ENCODE measurements at places on chromosomes 4 and X.

DNA sequence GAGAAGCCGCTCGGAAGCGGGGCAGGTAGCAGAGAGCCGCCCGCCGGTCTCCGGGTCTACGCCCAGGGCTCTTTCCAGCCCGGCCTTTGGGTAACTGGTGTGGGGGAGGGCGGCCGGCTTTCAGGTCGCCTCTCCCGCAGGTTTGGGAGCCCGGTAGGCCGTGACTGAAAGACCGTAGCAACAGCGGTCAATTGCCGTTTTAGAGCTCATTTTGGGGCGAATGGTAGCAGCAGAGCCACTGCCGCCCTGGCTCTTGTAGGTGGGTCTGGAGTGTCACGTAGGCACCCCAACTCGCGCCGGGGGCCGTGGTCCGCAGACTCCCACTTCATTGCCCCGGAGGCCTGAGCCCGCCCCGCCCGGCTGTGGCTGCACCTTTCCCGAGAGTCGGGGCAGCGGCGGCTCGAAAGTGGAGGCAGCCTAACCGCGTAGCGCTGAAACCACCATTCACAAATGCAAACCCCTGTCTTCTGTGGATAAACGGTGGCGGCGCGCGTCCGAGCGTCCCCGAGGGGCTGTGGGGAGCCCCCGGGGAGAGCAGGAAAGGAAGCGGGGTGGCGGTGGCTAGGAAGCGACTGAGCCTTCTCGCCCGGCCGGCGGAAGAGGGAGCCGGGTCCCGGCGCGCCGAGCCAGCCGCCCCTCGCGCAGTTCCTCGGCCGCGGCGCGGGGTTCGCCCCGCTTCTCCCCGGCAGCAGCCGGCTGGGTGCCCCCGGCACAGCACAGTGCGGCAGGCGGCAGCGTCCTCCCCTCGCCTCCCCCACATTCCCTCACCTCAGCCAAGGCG, 2185.1 kb upstream of the TENM3 start:
- DNase-seq, result peak; percentile 75

- DNase-seq, result no peak
Measured at GRCh38 chr4:70437197-70437596, 34.8 kb upstream of the MUC7 start.

GRCh38 chr4:73251384-73251783, 7.2 kb downstream of the ANKRD17 start:
- no peak for DNase-seq

- no peak for DNase-seq
Measured at GRCh38 chr4:2281575-2282343, 19.9 kb upstream of the MXD4 start.

DNA sequence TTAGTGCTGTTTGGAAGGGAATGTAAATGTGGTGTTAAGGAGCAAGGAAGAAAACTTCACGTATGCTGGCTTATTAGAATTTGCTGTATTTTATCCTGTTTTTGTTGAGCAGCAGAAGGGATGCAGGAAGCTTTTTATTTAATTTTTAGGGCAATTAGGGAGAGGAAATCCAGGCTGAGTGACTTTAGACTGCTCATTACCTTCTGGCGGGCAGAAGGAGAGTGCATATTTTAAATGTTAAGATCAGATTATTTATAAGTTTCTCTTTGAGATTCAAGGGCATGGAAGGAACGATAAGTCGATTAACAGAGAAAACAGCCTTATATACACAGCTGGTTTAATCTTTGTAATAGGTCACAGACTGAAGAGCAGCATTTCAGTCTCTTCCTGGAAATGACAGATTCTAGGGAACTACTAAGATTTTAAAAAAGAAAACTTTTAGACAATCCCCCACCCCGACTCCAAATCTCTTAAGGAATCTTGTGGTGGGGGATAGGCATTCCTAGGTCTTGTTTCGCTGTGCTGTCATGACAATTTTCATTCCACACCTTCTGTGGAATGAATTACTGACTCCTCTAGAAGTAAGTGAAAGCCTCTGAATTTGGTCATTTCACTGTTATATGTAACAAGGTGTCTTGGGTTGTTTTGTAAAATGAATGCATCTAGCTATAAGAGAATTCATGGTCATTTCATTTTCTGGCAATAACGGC, 402.5 kb downstream of the RAPGEF2 start:
- DNase-seq, result no peak

GRCh38 chrX:57641338-57641737, 38.7 kb downstream of the NLRP2B start:
- DNase-seq, result no peak

DNA sequence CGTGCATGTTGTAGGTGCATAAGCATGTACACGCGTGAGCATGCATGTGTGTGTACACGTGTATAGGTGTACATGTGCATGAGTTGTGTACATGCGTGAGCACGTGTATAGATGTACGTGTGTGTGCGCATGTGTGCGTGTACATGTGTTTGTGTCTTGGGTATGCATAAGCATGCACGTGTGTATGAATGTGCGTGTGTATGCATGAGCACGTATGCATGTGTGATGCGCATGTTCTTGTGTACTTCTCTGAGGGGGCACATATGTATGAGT, 9.0 kb downstream of the NAT8L start:
- peak; percentile 47 for DNase-seq

GRCh38 chrX:69361311-69361845, 142.7 kb upstream of the NALF2 start:
- DNase-seq, result no peak

DNA sequence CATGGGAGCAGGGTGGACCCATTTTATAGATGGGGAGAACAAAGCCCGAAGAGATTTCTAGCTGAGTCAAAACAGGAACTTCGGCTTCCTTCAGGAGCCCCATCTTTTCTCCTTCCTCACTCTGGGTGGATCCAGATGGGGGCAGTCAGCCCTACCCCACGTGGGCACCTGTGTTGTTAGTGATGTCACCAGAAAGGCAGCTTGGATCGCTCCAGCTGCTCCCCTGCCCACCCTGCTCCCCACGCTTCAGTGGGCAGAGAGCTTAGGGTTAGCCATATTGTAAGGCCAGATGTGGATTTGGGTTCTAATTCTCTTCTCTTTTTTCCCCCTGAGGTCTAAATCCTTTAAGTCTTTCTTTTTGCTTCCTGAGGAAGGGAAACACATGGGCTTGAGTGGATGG, 132.3 kb upstream of the PJA1 start:
- DNase-seq, result no peak

GRCh38 chr4:48546336-48546735, 56.3 kb downstream of the ZAR1 start:
- DNase-seq, result no peak

DNA sequence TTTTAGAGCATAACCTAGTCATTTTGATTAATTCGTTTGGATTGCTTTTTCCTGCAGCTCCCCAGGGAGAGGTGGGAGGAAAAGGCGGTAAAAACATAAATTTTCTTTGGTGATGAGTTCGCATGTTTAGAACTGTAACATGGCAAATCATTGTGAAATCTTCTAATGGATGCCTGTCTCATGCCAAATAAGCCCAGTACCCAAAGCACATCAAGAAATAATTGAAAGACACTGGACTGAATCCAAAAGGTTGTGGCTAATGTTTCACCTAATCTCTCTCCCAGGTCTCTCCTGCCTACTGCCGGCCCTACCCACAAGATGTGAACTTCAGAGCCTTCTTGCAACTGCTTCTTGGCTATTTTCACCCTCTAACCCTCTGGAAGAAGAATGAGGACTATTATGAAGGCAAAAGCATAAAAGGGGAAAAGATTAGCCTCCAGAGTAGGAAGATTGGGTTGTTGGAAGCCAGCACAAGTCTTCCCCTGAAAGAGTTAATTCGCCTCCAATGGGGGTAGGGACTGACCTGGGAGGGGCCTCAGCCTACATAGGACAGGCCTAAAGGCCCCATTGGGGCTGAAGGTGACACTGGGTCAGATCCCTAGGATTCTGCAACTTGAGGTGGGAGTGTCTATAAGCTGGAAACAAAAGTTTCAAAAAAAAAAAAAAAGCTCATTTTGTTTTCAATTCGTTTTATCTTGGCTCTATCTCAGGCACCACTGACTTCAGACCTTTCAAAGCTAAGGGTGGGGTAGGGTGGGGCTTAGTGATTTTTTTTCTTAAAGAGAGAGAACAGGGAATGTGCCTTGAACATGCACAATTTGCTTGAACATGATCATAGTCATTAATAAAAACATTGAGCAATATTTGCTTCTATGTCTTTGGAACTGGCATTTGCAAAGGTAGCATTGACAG, 278.6 kb upstream of the KLF3 start:
- no peak for DNase-seq

DNA sequence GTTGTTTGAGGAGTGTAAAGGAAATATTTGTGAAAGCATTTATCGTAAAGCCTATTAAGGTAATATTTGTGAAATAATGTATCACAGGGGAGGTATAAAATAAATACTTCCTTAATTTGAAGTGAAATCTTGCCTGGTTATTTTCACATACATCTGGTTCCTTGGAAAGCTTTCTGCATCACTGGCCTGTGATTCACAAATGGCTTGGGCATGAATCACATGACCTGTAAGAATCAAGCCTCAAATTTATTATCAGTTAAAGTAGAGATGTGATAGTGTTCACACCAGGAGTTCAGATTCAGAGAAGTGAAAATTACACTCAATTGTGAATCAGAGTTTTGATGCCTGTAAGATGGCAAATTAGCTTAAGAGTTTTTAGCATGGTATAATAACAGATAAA, 1911.4 kb downstream of the STIM2 start:
- no peak for DNase-seq

DNA sequence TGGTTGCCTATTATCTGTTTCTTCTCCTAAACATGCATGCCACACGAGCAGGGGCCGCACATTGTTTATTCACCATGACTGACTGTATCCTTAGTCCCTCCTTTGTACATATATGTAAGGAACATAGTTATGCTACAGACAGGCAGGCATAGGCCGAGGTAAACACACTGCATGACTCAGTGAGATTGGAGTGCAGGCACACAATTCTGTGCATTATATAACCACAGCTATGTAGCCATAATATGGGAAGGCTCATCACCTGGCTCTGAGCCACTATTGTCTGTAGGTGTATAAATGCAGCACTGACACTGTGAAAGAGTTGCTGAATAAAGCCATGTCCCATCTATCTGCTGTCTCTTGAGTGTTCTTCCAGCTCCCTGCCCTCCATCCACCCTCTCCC, 431.6 kb downstream of the IDS start:
- no peak for DNase-seq

DNA sequence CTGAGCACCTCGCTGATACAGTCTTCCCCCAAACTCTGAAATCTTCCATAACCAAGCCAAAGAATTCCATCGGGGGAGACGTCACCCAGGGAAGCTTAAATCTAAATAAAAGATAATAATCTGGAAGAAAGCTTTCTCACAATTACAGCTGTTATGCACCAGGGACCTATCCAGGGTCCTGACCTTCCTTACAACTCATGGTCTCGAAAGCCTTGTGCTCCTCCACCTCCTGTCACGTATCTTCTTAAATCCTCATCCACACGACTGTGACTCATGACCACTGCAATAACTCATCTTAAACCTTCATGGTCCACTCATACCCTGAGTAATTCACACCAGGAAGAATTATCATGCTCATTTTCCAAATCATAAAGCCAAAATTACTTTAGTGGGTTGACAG, 166.8 kb upstream of the FRG1 start:
- no peak for DNase-seq

- DNase-seq, result no peak
Measured at GRCh38 chr4:96009427-96010119, 169.7 kb downstream of the PDHA2 start.
